ENCODE measurements at places on chromosomes 7 and 10. TPM values are rescaled to one million over a fixed set of nuclear protein-coding genes. Genes with fewer than 3 reads are reported as not detected.

HABP2 gene
- not detected for total RNA-seq

LDB3 gene
- 24.1 TPM for total RNA-seq

FAM204A gene
- total RNA-seq: 71.7 TPM

ADAM22 gene
- 1.8 TPM for total RNA-seq

EEPD1 gene
- total RNA-seq: 27.0 TPM

FBXL13 gene
- total RNA-seq: 1.7 TPM

- H3K4me3 ChIP-seq: no peak overlapping the region
- no peak overlapping the region for H3K27ac ChIP-seq
- no peaks in the 10 kb centered on the region for H3K27me3 ChIP-seq
- no peak for DNase-seq
- H3K4me1 ChIP-seq: no peaks in the 10 kb centered on the region
Measured at GRCh38 chr7:118366363-118366762, 141.9 kb downstream of the ANKRD7 start.

GRCh38 chr10:33386926-33387325 lies 52.5 kb upstream of the NRP1 start:
- H3K27me3 ChIP-seq: no peaks in the 10 kb centered on the region
- no peaks in the 10 kb centered on the region for H3K36me3 ChIP-seq
- peaks cover 11% of the 10 kb centered on the region for H3K4me1 ChIP-seq
- H3K27ac ChIP-seq: no peak overlapping the region
- no peak for DNase-seq

- no peaks in the 10 kb centered on the region for H3K27me3 ChIP-seq
- no peak overlapping the region for H3K4me3 ChIP-seq
- peak overlapping the region; percentile 99 for H3K27ac ChIP-seq
- peaks cover 61% of the 10 kb centered on the region for H3K4me1 ChIP-seq
Measured at GRCh38 chr10:21522631-21523406, 2.7 kb downstream of the SKIDA1 start.

DNA sequence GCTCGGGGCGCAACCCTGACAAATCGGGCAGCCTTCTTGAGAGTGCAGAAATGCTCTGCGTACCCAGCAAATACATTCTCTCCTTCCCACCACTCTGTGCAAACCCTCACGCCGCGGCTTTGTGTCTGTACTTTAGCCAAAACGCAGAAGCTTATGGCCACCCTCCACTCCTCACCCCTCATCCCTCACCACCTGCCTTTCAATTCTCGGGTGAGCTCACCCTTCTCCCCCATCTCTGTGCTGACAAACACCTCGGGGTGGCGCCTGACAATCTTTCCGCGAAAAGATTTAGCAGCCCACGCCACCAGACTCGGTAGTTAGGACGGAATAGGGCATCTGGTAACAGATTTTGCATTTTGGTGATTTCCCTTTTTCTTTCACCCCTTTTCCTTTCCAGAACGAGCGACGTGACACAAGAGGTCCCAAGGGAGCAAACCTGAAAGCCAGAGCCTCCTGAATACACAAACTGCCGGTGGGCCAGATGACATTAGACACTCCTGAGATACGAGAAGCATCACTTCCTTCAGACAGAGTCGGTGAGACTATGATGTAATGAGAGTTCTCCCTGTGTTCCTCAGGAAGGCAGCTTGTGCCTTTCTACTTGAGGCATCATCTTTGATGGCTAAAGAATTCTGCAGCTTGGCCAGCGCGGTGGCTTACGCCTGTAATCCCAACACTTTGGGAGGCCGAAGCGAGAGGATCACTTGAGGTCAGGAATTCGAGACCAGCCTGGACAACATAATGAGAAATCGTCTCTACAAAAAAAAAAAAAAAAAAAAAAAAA lies 671 bp upstream of the ATAD1 start:
- peak overlapping the region; percentile 67 for H3K4me3 ChIP-seq
- H3K36me3 ChIP-seq: no peaks in the 10 kb centered on the region
- H3K27ac ChIP-seq: peak overlapping the region; percentile 86
- H3K4me1 ChIP-seq: peaks cover 34% of the 10 kb centered on the region

DNA sequence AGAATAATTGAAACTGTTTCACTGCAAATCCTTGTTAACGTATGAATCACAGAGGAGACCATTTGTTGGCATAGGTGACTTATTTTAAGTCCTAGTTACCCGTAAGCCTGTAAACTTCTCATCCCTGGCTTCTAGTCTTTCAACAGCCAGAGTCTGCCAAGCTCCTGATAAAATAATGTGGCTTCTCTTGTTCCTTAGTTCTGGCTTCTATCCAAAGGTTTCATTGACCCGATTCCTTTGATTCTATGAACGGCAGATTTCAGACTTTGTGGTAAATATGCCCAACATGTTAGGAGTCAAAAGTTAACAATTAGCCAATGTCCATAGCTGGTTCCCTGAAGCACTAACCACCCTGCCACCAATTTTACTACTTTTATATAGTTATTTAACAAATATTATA lies 23.3 kb downstream of the DNAH11 start:
- H3K4me3 ChIP-seq: no peak overlapping the region
- no peak overlapping the region for H3K27ac ChIP-seq
- H3K36me3 ChIP-seq: no peaks in the 10 kb centered on the region
- DNase-seq: no peak
- H3K27me3 ChIP-seq: no peaks in the 10 kb centered on the region
- H3K4me1 ChIP-seq: no peaks in the 10 kb centered on the region

DNA sequence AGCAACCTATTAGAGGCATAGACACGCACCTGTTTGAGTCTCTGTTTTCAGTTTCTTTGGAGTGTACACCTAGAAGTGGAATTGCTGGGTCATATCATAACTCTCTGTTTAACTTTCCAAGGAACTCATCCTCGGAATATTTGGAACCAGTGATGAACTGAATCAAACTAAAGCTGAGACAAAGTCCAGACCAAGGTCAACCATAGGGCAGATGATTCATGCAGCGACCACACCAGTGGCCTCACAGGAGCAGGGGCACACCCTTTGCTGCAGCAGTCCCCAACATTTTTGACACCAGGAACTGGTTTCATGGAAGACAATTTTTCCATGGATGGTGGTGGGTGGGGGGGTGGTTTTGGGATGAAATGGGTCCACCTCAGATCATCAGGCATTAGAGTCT lies 4.9 kb upstream of the OPTN start:
- H3K36me3 ChIP-seq: no peaks in the 10 kb centered on the region
- no peak overlapping the region for H3K27ac ChIP-seq
- no peaks in the 10 kb centered on the region for H3K27me3 ChIP-seq
- H3K4me1 ChIP-seq: peaks cover 10% of the 10 kb centered on the region
- no peak for DNase-seq

- H3K4me3 ChIP-seq: no peak overlapping the region
- H3K27me3 ChIP-seq: no peaks in the 10 kb centered on the region
- DNase-seq: no peak
- no peaks in the 10 kb centered on the region for H3K36me3 ChIP-seq
Measured at GRCh38 chr10:17196573-17196972, 4.9 kb downstream of the TRDMT1 start.

- no peak for DNase-seq
- H3K4me3 ChIP-seq: no peak overlapping the region
- H3K36me3 ChIP-seq: no peaks in the 10 kb centered on the region
- H3K27ac ChIP-seq: no peak overlapping the region
- no peaks in the 10 kb centered on the region for H3K27me3 ChIP-seq
- H3K4me1 ChIP-seq: peaks cover 51% of the 10 kb centered on the region
Measured at GRCh38 chr7:99080679-99081078, 63.2 kb downstream of the SMURF1 start.

DNA sequence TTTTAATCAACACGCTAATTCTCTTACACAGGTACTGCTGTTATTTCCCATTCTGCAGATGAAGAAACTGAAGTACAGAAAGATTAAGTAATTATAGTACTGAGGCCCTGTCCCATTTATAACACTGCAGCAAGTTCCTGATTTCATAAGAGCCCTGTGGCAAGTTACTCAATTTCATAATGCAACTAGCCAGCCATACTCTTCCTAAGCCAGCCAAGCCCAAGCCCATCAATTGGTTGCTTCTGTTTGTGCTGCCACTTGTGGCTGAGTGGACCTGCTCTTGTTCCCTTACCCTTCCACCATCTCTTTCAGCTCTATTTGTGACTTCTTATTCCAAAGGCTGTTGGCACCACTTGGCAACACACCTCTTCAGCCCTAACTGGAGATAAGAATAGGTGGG lies 19.7 kb upstream of the PRPF18 start:
- H3K4me3 ChIP-seq: no peak overlapping the region
- H3K27ac ChIP-seq: no peak overlapping the region
- no peaks in the 10 kb centered on the region for H3K36me3 ChIP-seq
- H3K4me1 ChIP-seq: no peaks in the 10 kb centered on the region

- H3K4me1 ChIP-seq: peaks cover 54% of the 10 kb centered on the region
- H3K27ac ChIP-seq: no peak overlapping the region
- H3K36me3 ChIP-seq: no peaks in the 10 kb centered on the region
- H3K4me3 ChIP-seq: no peak overlapping the region
- DNase-seq: no peak
- no peaks in the 10 kb centered on the region for H3K27me3 ChIP-seq
Measured at GRCh38 chr7:139698844-139699243, 79.0 kb downstream of the HIPK2 start.

- no peak for DNase-seq
- no peaks in the 10 kb centered on the region for H3K27me3 ChIP-seq
- no peaks in the 10 kb centered on the region for H3K36me3 ChIP-seq
- H3K4me3 ChIP-seq: no peak overlapping the region
- H3K27ac ChIP-seq: no peak overlapping the region
Measured at GRCh38 chr10:127153181-127153580, 43.2 kb downstream of the INSYN2A start.

DNA sequence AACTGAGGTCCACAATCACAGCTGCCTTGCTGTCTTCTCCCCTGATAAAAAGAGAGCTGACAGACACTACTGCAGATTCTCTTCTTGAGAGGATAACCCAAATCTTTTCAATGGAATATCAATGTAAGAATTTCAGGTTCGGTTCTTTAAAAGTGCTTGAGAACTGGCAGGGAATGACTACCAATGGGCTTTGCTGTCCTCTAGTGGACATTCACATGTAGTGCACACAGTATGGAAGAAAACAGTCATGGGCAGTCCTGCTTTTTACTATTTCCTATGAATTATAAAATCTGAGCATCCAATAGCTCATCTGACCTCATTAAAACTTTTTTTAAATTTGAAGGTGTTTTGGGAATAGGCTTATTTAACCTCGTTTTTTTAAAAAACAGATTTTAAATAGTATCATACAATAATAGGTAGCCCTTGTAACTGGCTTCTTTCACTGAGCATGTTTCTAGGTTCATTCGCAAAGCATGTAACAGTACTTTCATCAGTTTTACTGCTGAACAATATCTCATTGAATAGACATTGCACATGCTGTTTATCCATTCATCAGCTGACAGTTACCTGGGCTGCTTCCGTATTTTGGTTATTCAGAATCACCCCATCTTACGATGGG lies 18.3 kb downstream of the FZD9 start:
- H3K36me3 ChIP-seq: peaks cover 94% of the 10 kb centered on the region
- no peak for DNase-seq
- H3K27ac ChIP-seq: no peak overlapping the region

Measured in esophagus muscularis mucosa (tissue), 4 donors.